Left lung (tissue), 14 donors: ENCODE measurements at places on chromosomes 6 and 20. TPM values are rescaled to one million over a fixed set of nuclear protein-coding genes. Genes with fewer than 3 reads are reported as not detected.

DNA sequence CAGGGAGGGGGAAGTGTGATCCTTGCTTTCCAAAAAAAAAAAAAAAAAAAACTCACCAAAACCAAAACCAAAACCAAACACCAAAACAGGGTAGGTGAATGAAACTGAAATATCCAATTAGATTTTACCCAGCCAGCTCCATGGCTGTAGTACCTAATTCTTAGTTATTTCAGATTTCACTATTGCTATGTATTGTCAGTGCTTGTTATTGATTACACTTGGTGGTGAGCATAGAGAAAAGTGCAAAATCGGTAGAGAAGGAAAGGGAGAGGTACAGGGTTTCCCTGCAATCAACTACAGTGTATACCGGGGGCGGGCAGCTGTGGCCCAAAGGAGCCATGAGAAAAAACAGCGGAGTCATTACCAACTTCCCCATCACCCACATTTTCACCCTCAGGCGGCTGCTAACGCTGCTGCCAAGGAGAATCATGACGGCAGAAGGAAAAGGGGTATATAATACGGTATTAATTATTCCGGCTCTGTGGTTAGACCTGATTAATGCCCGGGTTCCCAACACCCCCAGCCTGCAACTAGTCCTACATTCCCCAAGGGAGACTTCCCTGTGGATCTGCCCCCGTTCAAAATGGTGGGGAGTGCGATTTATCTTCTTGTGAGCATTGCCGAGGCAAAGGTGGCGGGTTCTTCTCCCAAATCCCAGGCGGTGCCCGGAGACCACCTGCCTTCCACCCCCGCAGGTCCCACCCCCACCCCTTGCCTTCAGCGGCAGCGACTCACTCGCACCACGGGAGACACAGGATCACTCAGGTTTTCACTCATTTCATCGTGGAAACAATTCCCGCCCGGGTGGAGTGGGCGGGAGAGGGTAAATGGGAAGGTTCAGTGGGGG is at the start of gene C6orf62:
C6orf62 (minus strand) TSS at position 30 of the 847 bp plus-strand sequence. CDS start 486 bp downstream, outside the sequence.
- H3K27me3 ChIP-seq: no peaks in the 10 kb centered on the region
- peak; percentile 44 for DNase-seq
- peak within 1 kb of the TSS; percentile 90 for H3K4me3 ChIP-seq
- H3K27ac ChIP-seq: peak within 1 kb of the TSS; percentile 100
- peaks cover 25% of the 10 kb centered on the region for H3K4me1 ChIP-seq

The SYNJ2 gene
- total RNA-seq: 8.7 TPM

The ARMC12 gene
- 0.45 TPM for total RNA-seq

The KIF25 gene
- total RNA-seq: 0.63 TPM

The MAK gene
- 0.97 TPM for total RNA-seq

The LHFPL5 gene
- total RNA-seq: not detected

GRCh38 chr6:150681578-150682395 is 82.1 kb downstream of the PLEKHG1 start:
- no peaks in the 10 kb centered on the region for H3K27me3 ChIP-seq
- H3K4me3 ChIP-seq: no peak overlapping the region
- no peaks in the 10 kb centered on the region for H3K36me3 ChIP-seq
- no peak for DNase-seq

DNA sequence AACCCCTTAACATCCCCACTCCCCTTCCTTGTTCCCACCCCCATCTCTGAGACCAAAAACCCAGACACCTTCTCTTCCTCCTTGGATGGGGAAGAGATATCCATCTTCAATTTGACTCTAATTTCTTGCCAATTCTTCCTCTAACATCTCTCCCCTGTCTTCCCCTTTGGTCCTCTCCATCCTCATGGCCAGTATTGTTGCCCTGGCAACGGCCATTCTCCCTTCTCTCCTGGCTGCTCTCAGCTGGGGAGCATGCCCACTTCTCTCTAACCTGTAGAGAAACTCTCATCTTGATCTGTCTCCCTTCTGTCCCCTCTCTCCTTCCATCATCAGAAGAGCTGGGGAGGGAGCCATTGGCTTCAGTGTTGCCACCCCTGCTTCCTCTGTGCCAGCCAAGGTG is 86.7 kb downstream of the SRC start:
- no peak overlapping the region for H3K4me3 ChIP-seq
- no peak overlapping the region for H3K27ac ChIP-seq
- H3K27me3 ChIP-seq: no peaks in the 10 kb centered on the region
- DNase-seq: no peak

DNA sequence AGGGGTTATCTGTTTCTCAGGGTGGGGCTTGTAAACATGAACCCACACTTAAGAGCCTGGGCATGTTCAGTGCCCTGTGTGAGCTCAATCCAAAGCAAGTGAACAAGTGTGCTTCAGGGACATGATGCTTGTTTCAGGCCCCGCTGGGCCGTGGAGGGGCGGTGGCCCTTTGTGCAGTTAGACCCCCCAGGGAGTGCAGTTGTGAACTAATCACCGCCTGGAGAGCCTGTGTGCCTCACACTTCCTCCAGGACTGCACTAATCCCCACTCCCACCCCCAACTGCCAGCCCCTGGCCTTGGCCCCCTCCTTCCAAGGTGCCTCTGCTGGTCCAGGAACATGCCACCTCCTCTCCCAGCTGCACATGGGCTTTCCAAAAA is 58.1 kb downstream of the RREB1 start:
- H3K27ac ChIP-seq: peak overlapping the region; percentile 73
- no peaks in the 10 kb centered on the region for H3K27me3 ChIP-seq
- peaks cover 40% of the 10 kb centered on the region for H3K4me1 ChIP-seq
- H3K4me3 ChIP-seq: no peak overlapping the region

The FGD2 gene
- total RNA-seq: 60.3 TPM

DNA sequence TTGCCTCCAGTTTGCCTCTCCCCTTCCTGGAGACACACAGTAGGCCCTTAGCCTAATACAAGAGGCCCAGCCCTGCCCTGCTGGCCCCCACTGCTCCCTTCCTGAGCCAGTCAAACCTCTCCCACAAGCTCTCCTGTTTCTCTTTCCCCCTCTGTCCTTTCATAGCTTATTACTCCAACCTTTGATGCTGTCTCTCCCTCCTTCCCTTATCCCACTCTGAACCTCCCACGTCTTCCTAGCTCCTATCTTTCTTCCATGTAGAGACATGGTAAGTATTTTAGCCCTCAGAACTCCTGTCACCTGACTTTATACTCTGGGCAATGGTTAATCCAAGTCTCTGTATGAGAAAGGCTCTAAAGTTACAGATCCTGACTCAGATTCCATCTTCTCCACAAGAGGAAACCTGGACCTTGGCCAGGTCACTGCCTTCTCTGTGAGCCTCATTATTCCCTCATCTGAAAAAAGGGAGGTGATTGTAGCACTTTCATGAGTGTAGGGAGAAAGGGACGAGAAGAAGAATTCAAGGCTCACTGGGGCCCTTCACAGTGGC is 6.7 kb downstream of the TGIF2 start:
- H3K36me3 ChIP-seq: peaks cover 45% of the 10 kb centered on the region
- H3K27ac ChIP-seq: no peak overlapping the region
- no peak for DNase-seq
- no peak overlapping the region for H3K4me3 ChIP-seq
- H3K4me1 ChIP-seq: no peaks in the 10 kb centered on the region
- no peaks in the 10 kb centered on the region for H3K27me3 ChIP-seq

GRCh38 chr6:84425971-84426705 is 198.7 kb upstream of the CEP162 start:
- no peaks in the 10 kb centered on the region for H3K4me1 ChIP-seq
- H3K27me3 ChIP-seq: peaks cover 42% of the 10 kb centered on the region
- H3K27ac ChIP-seq: no peak overlapping the region
- no peak for DNase-seq
- no peak overlapping the region for H3K4me3 ChIP-seq

DNA sequence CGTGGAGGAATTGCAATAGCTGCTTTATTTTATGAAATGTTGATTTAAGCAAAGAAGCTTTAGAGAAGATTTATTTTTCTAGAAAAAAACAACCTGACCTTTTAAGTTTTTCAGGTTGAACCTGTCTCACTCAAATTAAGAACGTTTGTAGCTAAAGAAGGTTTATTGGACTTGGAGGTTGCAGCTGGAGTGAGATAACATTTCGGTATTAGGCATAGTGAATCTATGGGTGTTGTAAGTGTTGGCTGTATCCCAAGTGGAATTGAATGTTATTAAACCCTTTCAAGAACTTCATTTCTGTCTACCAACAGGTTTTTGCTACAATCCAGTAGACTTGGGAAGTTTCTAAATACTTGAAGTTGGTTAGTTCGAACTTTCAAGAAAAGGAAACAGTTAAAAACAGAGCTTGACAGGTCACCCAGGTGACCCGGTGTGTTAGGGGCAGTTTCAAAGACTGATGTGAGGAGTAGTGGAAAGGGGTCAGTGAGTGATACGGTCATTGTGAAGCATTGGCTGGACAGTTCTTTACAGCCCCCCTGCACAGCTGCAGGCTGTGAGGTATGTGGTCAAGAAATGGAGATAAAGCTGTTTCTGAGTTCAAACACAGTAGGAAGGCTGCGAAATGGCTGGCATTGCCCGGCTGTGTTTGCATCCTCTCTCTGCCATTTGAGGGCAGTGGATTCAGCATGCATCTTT is 2.4 kb upstream of the TBCC start:
- H3K4me3 ChIP-seq: no peak overlapping the region
- H3K27me3 ChIP-seq: no peaks in the 10 kb centered on the region
- H3K4me1 ChIP-seq: peaks cover 32% of the 10 kb centered on the region
- H3K27ac ChIP-seq: peak overlapping the region; percentile 95

- H3K4me3 ChIP-seq: no peak overlapping the region
- H3K4me1 ChIP-seq: no peaks in the 10 kb centered on the region
- H3K36me3 ChIP-seq: no peaks in the 10 kb centered on the region
- no peak overlapping the region for H3K27ac ChIP-seq
- no peak for DNase-seq
Observed at GRCh38 chr20:53122853-53123252, 150.7 kb downstream of the TSHZ2 start.

DNA sequence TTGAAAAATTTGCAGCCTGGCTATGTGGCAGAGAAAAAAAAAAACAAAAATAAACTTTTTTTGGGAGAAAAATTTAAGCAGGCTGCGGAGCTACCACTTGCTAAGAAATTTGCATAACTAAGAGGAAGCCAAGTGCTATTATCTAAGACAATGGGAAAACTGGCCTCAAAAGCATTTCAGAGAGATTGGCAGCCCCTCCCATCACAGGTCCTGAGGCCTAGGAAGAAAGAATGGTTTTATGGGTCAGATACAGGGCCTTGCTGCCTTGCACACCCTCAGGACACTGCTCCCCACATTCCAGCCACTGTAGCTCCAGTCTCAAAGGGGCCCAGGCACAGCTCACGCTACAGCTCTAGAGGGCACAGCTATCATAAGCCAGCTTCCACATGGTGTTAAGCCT is 777.9 kb downstream of the TENT5A start:
- no peaks in the 10 kb centered on the region for H3K4me1 ChIP-seq
- DNase-seq: no peak
- no peaks in the 10 kb centered on the region for H3K36me3 ChIP-seq
- no peaks in the 10 kb centered on the region for H3K27me3 ChIP-seq
- H3K4me3 ChIP-seq: no peak overlapping the region
- no peak overlapping the region for H3K27ac ChIP-seq

The CFAP61 gene
- 4.0 TPM for total RNA-seq

DNA sequence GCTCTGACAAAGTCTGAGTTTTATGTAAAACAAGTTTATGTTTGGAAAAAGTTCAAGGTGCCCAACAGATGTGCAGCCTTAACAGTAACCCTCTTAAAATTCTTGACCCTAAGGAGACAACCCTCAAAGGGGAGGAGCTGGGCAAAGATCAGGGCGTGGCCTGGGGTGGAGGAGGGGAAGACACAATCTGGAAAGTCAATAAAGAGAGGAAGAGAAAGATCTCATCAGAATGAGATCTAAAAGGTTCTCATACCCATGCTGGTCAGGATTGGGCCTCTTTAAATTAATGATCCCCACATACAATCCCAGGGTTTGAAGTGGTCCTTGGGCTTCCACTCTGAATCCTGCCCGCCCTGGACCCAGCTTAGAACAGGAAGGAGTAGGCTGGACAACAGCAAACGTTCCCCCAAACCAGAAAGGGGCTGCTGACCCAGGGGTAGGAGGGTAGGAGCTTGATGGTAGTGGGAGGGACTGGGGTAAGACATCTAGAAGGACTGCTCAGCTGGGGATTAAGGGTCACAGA is 33.0 kb downstream of the FOXP4 start:
- H3K36me3 ChIP-seq: peaks cover 5% of the 10 kb centered on the region
- no peaks in the 10 kb centered on the region for H3K27me3 ChIP-seq
- peaks cover 15% of the 10 kb centered on the region for H3K4me1 ChIP-seq
- DNase-seq: no peak

DNA sequence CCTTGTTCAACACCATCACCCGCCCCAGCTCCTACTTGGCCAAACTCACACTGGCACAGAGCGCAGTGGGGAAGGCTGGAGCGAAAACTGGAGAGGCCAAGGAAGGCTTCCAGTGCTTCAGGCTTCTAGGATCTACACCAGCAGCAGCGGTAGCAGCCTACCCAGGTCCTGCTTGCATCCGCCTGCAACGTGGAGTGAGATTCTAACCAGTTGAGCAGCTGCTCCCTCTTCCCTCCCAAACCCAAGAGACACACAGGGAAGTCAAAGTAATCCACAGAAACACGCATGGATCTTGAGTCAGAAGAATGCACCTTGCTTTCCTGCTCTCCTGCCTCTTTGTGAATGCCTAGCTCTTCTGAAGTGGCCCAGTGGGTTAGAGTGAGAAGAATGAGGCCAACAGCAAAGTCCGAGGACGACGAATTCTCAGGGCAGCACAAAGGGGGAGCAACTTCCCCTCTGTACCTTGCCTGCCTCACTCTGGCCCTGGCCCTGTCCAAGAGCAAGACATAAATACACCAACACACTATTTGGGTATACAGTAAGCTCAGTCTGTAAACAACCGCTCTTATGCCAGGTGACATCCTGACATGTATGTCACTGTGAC is 95.9 kb upstream of the FOXQ1 start:
- H3K27ac ChIP-seq: no peak overlapping the region
- H3K4me1 ChIP-seq: no peaks in the 10 kb centered on the region
- H3K36me3 ChIP-seq: no peaks in the 10 kb centered on the region
- H3K4me3 ChIP-seq: no peak overlapping the region

GRCh38 chr6:78268591-78269452 is 598.5 kb upstream of the IRAK1BP1 start:
- H3K4me1 ChIP-seq: no peaks in the 10 kb centered on the region
- no peak overlapping the region for H3K4me3 ChIP-seq
- H3K27me3 ChIP-seq: no peaks in the 10 kb centered on the region
- DNase-seq: no peak
- H3K36me3 ChIP-seq: no peaks in the 10 kb centered on the region
- H3K27ac ChIP-seq: no peak overlapping the region

DNA sequence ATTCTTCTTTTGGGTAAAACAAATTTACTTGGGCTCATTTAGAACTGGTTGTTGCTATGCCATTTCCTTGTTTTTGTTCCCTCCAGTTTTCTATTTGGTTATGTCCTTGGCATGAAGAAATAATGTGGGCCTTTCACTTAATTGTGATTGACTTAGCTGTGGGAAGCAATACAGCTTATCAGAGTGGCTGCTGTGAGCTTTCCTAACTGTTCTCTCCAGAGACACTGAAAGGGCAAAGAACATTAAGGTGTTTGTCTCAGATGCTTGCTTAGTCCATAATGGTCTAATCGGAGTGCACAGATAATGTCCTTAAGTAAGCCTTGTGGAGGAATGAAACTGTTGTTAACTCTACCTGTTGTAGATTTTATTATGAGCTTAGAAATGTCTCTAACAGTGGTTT is 56.6 kb downstream of the SH3BGRL2 start:
- no peaks in the 10 kb centered on the region for H3K27me3 ChIP-seq
- no peak overlapping the region for H3K4me3 ChIP-seq
- no peak for DNase-seq
- no peaks in the 10 kb centered on the region for H3K36me3 ChIP-seq
